Epithelial cell of esophagus (primary cell): ENCODE measurements at places on chromosomes 5 and 9.

GRCh38 chr5:66197764-66198405 lies 53.8 kb downstream of the SREK1 start:
- no peak for DNase-seq

DNA sequence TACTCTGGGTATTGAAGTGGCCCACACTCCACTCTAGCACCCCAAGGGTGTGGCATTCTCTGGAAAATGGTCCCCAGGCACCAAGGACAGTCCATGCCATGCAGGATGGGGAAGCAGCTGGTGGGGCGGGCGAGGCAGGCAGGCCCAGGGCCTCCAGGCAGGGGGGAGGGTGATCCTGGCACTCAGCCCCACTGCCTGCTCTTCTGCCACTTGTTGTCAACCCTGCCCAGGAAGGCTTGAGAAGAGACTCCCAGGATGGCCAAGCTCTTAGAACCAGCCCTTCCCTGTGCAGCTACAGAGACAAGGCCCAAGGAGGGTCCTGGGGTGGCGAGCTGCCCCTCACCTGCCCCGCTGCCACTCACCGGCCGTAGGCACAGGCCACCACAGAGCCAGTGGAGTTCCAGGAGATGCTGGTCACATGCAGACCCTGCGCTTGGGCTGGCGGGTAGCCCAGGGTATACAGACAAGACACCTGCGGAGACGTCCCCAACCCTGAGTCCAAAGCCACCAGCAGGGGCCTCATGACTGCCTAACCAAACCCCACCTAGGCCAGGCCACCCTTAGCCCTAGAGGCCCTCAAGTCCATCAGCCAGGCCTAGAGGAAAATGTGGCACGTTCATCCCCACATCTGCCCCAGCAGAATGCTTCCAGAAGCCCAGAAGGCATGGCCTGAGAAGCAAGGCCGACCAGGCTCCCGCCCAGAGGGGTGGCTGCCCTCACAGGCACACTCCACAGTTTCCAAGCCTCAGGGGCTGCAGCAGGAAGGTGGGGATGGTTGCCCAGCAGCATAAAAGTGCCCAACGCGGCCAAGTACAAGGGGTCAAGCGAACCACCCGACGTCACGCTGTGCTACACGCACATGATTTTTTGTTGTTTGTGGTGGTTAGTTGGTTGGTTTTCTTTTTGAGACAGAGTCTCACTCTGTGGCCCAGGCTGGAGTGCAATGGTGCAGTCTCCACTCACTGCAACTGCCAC lies 19.8 kb downstream of the DYNC2I2 start:
- no peak for DNase-seq

DNA sequence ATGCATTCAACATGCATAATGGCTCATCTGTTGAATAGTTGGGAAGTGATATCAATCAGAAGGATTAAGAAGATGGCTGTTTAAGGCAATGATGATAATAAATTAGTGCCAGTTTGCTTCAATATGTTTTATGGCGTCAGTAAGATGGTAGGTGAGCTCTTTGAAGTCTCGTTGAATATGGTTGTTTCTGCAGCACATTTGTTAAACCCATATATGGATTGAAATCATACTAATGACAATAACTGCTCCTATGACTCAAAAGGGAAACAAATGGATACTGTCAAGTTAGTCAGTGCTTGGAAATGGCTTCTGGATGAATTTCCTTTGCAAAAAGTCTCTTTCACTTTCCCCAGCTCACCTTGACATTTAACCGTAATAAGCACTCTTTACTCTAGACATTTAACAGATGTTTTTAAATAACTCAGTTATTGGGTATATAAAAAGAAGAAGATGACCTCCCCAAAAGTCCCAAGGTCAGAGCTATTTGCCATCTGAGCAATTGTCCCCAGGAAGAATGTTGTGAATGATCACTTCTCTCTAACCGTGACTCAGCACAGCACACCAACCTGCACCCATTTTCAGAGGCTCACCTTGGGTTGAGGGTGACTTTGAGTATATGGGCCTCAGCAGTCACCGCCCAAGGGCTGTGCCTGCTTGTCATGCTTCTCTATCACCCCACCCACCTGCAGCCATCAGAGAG lies 133.4 kb downstream of the GRIA1 start:
- peak; percentile 39 for DNase-seq

- DNase-seq, result no peak
Observed at GRCh38 chr9:111147041-111147440, 108.8 kb upstream of the LPAR1 start.

DNA sequence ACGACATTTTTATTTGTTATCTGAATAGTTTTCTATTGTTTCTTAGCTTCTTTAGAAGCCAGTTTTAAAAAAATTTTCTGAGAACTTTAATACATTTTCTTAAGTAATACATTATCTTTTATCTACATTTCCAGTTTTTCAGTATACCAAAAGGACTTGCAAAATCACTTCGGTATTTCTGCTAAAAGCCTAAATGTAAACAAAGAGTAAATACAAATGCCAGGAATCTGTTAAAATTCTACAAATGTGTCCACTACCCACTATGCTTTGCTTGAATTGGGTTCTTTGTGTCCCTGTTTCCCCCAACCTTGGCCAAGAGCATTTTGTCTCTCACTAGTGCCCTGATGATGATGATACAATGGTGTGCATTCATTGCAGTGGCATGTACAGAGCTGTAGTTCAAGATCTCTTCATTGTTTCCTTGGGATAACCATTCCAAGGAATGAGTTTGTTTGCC lies 611.2 kb downstream of the NR2F1-AS1 start:
- DNase-seq, result no peak
